SJCRH30 (cell line): ENCODE measurements at places on chromosomes 1 and 21. TPM values are rescaled to one million over a fixed set of nuclear protein-coding genes. Genes with fewer than 3 reads are reported as not detected.

- no peak for DNase-seq
Measured at GRCh38 chr1:55706397-55706796, 491.2 kb upstream of the USP24 start.

The CFHR4 gene
- not detected in 2 replicates for total RNA-seq

GRCh38 chr1:233349137-233349536 is 21.6 kb downstream of the MAP3K21 start:
- DNase-seq: no peak

DNA sequence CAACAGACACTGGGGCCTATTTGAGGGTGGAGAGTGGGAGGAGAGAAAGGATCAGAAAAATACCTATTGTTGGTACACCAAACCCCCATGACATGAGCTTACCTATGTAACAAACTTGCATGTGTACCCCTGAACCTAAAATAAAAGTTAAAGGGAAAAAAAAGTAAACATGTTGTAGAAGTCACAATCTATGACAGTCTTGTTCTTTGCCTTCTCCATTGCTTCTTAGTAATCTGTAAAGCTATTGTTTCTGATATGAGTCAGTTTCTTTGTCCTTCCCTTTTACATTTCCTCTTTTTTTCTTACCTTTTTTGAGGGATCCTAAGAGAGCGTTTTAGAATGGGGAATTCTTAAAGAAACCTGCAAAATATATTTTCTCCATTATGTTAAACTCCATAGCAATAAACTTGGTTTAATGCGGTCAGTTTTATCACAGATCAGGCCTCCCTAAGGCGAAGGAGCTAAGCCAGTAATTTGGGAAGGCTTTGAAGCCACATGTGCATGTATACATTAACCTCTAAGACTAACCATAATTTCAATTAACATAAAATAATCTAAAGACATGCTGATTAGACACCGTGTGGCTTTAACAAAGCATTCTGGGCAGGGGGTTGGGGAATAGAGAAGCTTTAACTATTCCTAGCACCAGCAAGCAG is 77.8 kb upstream of the C1orf105 start:
- DNase-seq: no peak

The CELA3A gene
- total RNA-seq: 0.32 TPM in 1 of 2 replicates, not detected in the other

GRCh38 chr1:238469146-238469631 is 578.5 kb upstream of the ZP4 start:
- no peak for DNase-seq

The ATP1A2 gene
- total RNA-seq: 40.2 and 44.2 TPM in 2 replicates

The NTMT2 gene
- not detected in 2 replicates for total RNA-seq

- DNase-seq: no peak
Measured at GRCh38 chr1:159935305-159935704, 10.0 kb upstream of the TAGLN2 start.

The GIPC2 gene
- total RNA-seq: not detected in 2 replicates

GRCh38 chr21:42440187-42440792 is 36.6 kb downstream of the UBASH3A start:
- DNase-seq: no peak

GRCh38 chr1:150613061-150613920 is 16.1 kb downstream of the ENSA start:
- no peak for DNase-seq

The KCNA2 gene
- total RNA-seq: not detected in 2 replicates

The NPPA gene
- 0.61 and 1.3 TPM in 2 replicates for total RNA-seq

DNA sequence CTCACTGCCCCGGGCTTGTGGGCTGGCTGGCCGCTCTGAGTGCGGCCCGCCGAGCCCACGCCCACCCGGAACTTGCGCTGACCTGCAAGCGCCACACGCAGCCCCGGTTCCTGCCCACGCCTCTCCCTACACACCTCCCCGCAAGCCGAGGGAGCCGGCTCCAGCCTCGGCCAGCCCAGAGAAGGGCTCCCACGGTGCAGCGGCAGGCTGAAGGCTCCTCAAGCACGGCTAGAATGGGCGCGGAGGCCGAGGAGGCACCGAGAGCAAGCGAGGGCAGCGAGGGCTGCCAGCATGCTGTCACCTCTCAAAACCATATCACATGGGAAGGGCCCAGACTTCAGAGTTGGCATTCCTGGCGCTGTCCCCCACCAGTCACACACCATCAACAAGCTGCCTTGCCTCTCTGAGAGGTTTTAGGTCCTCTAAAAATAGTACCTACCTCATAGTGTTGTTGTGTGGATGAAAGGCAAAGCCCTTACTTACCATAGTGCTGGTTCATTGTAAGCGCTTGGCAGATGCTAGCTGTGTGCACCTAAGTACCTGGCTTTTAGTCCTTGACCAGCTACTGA is 13.4 kb downstream of the LDLRAD1 start:
- DNase-seq: no peak

GRCh38 chr1:184870319-184870718 is 104.0 kb downstream of the NIBAN1 start:
- no peak for DNase-seq

DNA sequence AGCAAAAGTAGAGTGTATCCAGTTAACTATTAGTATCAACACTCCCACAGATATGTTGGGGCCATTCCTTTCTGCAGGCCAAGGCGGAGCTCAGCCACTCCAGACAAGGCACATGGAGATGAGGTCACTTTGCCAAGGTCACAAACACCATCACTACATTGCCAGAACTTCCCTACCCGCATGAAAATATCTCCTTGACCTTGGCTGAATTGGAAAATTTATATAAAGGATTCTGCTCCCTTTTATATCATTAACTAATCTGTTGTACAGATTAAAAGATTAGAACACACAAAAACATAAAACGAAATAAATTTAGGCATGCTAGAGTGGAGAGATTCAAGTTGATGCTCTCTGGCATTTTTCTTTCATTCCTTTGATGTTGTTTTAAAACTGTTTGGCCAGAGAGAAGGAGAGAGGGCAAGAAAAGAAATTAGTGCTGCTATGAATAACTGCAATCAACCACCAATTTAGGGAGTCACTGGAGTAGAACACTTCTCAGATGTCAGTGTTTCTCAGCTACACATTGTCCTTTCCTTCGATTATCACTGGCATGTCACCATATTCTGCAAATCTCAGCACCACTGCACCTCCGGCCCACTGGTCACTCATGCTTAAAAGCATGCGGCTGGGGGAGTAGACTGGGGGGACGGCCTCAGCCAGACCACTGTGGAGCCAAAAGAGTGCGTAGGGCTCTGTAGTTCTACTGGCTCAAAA is 78.7 kb upstream of the ATP1B1 start:
- DNase-seq: no peak

DNA sequence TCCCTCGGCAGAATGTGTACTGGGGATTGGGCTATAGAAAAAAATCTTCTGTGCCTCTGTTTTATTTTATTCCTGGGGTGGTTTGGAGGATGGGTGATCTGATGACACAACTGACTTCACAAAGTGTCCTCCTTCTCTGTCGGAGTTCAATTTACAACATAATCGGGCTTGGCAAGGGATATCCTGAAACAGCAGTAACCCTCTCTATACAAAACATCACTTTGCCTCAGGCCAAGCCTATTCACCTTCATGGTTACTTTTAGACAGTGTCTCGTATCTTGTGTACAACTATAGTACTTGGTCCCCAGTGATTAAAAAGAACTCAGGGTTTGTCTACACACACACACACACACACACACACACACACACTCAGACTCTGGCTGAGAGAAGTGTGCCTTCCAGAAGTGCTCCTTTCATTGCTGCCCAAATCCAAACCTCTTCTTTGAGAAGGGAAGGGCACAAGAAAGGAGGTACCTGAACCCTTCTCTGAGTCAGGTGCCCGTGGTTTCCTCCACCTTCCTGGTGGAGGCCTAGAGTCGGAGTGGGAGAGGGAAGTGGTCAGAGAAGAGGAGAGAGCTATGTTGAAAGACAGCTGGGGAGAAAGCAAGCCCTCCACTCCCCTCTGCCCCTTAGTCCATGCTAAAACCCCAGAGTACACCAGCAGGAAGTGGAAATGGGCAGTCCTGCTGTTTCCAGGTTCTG is 62.4 kb upstream of the POU2F1 start:
- DNase-seq: no peak

DNA sequence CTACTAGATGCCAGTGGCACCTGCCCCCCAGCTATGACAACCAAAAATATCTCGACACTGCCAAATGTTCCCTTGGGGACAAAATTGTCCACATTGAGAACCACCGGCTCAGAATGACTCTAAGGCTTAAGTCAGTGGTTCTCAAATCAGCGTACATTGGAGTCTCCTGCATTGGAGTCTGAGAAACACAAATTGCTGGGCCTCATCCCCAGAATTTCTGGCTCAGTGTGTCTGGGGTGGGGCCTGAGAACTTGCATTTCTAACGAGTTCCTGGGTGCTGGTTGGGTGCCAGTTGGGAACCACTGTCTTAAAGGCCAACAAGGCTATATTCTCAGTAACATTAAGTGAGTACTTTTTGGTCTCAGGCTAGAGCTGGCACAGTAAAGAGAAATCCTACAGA is 77.7 kb upstream of the GADD45A start:
- DNase-seq: no peak

DNA sequence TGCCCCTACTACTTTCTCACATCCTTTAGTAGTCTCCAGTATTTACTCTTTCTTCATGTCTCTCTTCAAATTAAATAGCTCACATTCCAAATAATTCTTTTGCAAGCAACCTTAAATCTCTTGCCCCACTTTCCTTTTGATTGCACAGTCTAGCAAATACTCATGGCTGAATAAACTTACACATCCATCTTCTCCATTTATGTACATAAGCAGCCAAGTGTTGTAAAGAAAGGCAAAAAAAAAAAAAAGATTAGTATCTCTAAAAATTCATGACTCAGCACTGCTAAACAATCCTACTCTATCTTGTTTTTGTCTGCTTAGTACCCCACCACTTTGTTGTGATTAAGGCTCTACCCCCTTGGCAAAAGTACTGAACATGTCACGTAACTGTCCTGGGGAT is 42.6 kb downstream of the F13B start:
- DNase-seq: no peak

GRCh38 chr21:31198575-31198974 is 145.5 kb downstream of the TIAM1 start:
- DNase-seq: no peak

- no peak for DNase-seq
Measured at GRCh38 chr1:79982211-79982610, 975.7 kb upstream of the ADGRL4 start.

The SPATA21 gene
- total RNA-seq: 0.05 TPM in 1 of 2 replicates, not detected in the other

The VWA5B1 gene
- not detected in 2 replicates for total RNA-seq

DNA sequence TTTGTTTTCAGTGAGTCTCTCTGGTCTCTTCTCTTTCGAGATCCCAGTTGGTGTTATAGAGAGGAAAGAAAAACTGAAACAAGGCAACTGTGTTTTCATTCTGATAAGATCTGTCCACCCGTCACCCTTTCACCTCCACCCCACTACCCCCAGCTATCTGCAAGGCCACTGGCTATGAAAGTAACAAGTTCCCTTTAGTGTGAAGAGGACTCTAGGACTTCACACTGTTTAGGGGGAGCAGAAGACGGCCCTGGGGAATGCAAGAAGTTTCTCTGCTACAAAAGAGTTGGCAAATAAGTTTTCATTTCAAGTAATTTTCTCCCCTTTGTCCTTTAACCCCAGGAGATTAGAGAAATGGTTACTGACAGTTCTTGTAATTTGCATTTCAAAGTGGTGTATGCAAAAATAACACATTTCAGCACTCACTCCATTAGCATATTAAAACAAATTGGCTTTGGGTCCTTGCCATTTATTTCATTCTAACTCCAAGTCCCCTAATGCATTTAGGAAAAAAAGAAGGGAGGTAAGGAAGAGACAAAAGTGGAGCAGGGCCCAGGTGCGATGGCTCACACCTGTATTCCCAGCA is 79.6 kb upstream of the PPM1J start:
- no peak for DNase-seq

The MAB21L3 gene
- 0.71 and 0.95 TPM in 2 replicates for total RNA-seq

- DNase-seq: no peak
Measured at GRCh38 chr1:175750366-175751071, 7.1 kb upstream of the TNR start.

DNA sequence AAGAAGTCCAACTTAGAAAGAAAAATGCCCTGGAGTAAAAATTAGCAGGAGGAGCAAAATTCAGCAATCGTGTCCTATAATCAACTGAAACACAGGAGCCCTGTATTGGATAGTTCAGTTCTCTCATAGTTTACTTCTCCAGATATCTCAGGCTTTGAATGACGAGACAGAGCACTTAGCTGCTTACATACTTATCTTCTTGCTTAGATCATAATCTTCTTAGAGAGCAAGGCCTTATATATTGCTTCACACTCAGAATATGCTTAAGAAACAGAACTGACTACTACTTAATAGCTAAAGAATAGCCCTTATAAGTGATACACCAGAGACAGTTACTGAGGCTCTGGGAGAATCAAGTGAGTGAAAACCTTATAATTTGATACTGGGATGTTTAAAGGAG is 38.9 kb downstream of the TOR3A start:
- no peak for DNase-seq

DNA sequence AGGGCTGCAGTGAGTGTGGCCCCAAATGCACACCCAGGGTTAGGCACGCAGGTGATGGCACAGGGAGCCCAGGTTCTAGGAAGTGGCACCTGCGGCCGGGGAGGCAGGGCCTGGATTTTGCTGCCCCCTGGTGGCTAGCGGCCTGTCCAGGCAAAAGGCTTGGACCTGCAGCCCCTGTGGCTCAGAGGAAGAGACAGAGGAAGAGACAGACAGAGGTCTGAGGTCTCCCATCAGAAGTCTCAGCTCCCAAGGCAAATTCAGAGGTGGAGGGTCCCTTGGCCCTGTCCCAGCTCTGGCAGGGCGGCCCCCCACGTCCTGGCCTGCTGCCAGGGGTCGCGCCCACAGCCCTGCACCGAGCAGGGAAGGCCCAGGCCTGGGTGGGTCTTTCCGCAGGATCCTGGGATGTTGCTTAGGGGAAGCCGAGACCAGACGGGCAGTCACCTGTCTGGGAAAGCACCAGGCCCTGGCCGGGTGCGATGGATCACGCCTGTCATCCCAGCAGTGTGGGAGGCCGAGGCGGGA is 8.0 kb upstream of the TNFRSF14 start:
- DNase-seq: peak; percentile 82

The MYOG gene
- total RNA-seq: 525 and 538 TPM in 2 replicates

DNA sequence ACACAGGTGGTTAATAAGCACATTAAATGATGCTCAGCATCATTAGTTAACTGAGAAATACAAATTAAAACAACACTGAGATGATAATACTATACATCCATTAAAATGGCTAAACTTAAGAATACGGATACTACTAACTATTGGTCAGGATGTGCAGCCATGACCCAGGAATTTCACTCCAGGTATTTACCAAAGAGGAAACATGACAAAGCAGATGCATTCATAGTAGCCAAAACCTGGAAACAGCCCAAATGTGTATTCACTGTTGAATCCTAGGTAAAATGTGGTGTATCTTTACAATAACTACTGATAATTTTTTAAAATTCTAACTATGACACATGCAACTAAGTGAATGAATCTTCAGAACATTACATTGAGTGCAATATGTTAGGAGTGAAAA is 73.0 kb downstream of the PTPRC start:
- DNase-seq: no peak

GRCh38 chr1:119978018-119978505 is 81.7 kb upstream of the ADAM30 start:
- DNase-seq: no peak

The SLC16A4 gene
- 4.7 and 4.9 TPM in 2 replicates for total RNA-seq

- DNase-seq: no peak
Measured at GRCh38 chr1:106957795-106958194, 98.7 kb upstream of the PRMT6 start.

GRCh38 chr1:11026052-11026451 is 13.6 kb downstream of the TARDBP start:
- DNase-seq: no peak

The FHAD1 gene
- total RNA-seq: 1.7 and 2.3 TPM in 2 replicates
